Posterior cingulate gyrus (tissue), 11 donors: ENCODE measurements at places on chromosomes 3 and 15.

DNA sequence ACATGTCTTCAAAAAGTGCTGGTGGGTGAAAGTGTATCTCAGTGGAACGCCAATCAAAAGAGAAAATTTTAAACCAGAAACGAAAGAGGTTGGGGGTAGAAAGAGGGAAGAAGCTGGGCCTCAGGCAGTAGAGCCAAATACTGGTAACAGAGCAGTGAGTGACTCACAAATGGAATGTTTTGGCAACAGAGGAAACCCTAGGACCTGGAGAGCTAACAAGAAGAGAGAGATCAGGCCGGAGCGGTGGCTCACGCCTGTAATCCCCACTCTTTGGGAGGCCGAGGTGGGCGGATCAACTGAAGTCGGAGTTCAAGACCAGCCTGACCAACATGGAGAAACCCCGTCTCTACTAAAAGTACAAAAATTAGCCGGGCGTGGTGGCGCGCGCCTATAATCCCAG lies 450.8 kb upstream of the NAALADL2 start:
- DNase-seq: no peak

DNA sequence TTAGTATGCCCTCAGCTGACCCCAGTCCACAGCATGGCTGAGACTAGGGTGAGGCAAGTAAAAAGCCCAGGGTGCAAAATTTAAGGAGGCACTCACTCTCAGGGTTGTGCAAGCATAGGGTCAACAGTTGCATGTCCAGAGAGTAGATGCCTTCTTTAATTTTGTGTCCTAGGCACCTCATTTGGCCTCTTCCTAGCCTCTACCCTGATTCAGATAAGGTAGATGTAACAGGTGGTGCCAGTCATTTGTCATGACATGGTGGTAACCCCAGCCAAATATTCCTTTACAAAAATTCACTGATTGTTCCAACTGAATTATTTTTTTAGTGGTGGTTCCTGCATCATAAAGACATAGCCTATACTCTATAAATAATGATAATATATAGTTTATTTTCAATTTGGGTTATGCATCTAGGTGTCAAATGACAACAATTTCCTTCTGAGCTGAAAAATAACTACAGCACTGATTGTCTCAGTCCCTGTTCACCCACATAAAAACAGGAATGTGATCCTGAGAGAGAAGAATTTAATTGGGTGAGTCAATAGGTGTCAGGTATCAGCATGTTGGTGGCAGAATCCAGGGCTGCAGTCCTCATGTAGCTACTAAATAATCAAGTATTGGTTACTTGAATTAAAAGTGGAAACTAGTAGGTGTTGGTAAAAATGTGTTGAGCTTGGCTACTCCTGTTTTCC lies 44.2 kb upstream of the TIPARP start:
- DNase-seq: no peak

DNA sequence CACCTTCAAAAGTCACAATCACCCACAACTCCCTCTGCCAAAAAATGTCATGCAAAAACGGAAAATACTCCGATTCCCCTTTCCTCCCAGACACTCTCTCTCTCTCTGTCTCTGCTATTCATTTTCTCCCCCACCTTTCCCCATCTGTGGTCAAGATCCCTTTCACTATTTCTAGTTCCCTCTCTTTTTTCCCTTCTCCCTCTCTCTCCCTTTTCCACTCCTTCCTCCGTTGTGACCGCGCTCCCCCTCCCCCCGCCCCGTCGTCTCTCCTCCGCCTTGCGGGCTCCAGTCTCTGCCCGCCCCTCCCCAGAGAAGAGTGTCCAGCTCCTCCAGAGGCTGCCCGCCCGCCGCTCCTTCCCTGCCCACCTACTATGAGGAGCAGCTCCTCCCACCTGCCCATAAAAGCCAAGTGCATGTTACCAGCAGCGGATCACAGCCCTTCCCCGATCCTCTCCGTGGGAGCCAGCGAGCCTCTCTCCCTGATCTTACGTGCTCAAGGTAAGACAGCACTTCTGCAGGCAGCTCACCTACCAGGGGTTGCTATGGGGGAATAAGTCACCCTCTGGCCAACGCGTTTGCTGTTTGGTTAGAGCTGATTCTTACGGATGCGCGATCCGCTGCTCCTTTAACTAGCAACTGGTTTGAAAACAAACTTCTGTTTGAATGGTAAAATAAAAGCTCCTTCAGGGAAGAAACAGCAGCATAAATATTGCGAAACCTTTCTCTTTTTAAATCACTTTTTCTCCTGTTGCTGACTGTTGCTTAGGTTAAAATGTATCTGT lies at the start of gene COL8A1:
COL8A1 (plus strand) TSS at position 428 of the 782 bp plus-strand sequence. CDS start 152,089 bp downstream, outside the sequence.
- DNase-seq: no peak

DNA sequence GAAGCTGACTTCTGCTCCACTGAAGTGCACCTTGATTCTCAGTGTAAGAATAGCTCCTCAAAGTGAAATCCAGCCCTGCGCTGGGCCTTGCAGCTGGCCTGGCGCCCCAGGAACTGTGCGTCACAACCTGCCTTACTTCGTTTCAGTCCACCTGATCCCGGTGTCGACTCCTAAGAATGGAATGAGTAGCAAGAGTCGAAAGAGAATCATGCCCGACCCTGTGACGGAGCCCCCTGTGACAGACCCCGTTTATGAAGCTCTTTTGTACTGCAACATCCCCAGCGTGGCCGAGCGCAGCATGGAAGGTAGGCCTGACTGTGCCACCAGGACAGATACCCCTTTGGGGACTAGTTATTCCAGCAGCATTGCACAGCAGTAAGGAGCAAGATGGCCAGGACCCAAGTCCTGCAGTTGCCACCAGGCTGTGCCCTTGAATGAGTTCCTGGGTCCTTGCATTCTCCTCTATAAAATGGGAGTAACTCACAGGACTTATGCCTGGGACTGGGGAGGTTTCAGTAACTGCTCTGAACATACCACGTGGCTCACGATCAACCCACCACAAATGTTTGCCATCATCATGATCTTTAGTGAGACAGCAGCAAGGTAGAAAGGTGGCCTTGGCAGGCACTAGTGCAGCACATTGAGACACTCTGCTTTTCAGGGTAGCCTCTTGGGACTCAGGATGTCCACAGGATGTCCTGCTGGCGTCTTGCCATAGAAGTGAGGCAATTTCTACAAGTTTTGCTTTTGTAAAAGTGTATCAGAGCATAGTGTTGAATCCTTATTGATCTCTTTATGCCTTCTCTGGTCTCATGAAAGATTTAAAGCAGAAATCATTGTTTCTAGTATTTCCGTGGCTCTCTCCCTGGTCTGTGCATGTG lies 46.8 kb downstream of the PXYLP1 start:
- DNase-seq: no peak

DNA sequence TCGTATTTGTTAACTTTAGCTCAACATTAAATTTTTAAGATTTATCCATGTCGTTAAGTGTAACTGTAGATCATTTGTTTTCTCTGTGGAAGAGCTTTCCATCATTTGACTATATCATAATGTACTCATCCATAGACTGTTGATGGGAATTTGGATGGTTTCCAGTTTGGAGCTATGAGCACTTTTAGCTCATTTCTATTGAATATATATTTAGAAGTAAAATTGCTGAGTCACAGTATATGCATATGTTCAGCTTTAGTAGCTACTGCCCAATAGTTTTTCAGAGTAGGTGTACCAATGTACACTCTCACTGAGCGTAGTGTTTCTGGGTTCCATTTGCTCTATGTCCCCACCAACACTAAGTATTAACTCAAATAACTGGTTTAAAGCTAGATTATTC lies 263.0 kb downstream of the ULK4 start:
- no peak for DNase-seq

DNA sequence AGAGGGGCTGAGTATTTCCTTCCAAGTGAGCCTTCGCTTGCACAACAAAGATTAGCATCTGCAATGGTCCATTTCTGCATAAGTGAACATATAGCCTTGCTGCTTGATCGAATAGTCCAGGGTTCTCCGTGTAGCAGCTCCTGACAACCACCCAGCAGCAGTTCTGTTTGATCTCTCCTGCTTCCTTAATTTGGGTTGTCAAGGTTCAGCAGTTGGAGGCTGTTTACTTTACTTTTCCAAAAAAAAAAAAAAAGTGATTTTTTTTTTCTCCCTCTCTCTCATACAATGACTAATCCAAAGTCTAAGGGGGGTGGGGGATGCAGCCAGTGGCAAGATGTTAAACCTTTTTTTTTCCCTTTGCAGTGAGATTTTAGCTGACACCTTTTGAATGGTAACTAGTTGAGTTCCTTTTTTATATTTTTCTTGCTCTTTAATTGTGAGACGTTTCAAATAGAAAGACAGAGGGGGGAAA lies 3.6 kb downstream of the FOXP1 start:
- no peak for DNase-seq

DNA sequence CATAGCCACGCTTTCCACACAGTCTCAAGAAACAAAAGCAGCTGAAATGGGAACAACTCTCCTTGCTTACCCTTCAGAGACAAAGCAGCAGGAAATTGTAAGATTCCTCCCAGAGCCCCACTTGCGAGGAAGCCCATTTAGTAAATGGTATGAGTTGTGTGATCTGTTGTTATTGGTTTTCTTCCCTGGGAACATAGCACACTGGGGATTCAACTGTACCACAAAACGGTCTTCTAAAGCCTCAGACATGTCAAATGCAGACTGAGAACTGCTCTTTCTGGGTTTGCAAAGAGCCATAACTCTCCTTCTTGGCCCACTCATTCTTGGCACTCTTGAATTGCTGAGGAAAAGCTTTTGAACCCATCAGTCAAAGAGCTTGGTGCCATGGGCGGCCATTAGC lies 101.0 kb upstream of the COL8A1 start:
- DNase-seq: no peak
